ENCODE measurements at places on chromosomes 1 and 21.

DNA sequence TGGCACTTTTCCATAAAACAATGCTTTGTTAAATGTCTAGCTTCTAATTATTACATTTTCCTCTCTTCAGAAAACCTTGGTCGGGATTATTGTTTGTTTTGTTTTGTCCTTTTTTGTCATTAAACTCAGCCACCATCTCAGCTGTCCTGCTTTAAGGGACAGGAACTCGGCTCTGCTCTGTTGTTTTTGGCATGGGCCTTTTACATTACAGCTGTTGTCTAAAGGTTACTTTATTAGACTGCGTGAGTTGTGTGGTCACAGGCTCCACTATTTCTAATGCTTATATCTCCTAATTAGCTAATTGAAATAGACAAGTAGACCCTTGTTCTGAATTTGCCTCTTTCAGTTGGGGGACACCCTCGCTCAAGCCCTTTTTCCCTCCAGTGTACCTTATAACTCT lies 1.6 kb downstream of the PALMD start:
- no peak for DNase-seq

- DNase-seq: no peak
Observed at GRCh38 chr1:62435231-62436038, 1.4 kb upstream of the USP1 start.

DNA sequence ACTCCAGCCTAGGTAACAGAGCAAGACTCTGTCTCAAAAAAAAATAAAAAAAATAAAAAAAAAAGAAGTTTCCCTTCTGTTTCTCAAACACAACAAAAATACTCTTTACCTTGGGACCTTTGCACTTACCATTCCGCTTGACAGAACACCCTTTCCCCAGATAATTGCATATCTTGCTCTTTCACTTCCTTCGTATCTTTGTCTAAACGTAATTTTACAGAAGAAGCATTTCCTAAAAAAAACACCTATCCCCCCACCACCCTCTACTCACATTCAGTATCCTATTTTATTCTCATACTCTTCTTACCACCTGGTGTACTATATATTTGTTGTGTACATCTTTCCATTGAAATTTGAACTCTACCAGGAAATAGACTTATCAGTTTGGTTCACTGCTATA lies 32.7 kb downstream of the ASH1L start:
- DNase-seq: no peak

GRCh38 chr1:92031281-92032110 lies 1.7 kb downstream of the EPHX4 start:
- no peak for DNase-seq

DNA sequence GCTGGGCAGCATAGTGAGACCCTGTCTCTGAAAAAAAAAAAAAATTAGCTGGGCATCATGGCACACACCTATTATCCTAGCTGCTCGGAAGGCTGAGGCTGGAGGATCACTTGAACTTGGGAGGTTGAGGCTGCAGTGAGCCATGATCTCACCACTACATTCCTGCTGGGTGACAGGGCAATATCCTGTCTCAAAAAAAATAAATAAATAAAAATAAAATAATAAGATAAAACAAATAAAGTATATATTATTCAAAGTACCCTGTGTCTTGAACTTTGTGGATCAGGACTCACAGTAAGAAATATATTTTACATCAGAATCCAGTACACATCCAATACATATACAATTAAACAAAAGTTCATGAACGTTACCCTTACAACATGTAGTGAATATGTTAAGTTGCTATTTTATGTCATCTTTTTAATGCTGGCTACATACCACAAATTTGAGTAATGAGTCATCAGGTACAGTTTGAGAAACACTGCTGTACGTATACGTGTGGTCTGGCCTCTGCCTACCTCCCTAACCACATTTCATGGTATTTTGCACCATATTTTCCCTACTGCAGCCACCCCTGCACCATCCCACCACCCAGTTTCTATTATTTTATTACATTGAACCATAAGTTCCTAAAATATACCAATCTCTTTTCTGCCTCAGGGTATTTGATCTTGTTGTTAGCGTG lies 4.4 kb downstream of the NME7 start:
- peak; percentile 41 for DNase-seq

GRCh38 chr1:169590932-169591331 lies 4.7 kb upstream of the F5 start:
- no peak for DNase-seq

DNA sequence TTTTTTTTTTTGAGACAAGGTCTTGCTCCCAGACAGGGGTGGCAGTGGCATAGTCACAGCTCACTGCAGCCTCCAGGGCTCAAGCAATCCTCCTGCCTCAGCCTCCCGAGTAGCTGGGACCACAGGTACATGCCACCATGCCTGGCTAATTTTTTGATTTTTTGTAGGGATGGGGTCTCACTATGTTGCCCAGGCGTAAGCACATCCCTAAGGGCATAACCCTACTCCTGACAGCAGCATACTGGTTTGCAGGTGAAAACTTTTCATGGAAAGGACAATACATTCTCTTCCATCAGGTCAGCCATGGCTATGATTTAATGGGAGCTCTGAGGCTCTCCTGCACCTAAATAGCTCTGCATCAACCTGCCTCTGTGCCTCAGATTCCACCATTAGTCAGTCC lies 29.4 kb downstream of the UBIAD1 start:
- DNase-seq: no peak

DNA sequence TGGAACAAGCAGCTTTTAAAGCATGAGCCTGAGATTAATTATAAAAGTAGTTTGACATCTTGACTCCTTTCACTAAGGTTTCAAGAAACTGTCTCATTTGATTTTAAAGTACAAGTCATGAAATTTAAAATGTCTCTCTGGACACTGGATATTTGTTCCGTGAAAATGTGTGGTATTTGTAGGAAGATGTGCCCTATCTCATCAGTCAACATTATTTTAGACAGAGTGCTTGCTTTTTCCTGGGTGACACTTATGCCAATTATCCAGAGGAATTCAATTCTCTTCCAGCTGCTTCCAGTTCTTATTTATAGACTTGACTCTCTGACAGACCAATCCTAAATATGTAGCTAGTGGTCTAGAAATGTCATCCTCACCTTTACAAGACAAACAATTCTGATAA lies 300.4 kb downstream of the PLA2G4A start:
- DNase-seq: no peak

DNA sequence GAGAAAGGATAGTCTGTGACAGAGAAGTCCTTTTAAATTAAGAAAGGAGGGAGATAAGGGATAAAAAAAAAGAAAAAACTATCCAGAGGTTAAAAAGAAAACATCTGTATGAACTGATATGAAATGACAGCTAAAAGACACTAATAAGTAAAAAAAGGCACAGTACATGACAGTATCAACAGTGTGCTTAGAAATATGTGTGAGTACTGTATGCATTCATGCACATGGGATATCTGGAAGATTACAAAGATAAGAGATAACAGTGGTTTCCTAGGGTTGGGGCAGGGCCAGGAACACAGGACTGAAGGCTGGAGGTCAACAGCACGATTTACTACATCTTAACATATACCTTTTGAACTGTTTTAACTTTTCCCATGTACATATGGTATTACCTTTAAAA lies 13.3 kb downstream of the PTP4A2 start:
- no peak for DNase-seq

DNA sequence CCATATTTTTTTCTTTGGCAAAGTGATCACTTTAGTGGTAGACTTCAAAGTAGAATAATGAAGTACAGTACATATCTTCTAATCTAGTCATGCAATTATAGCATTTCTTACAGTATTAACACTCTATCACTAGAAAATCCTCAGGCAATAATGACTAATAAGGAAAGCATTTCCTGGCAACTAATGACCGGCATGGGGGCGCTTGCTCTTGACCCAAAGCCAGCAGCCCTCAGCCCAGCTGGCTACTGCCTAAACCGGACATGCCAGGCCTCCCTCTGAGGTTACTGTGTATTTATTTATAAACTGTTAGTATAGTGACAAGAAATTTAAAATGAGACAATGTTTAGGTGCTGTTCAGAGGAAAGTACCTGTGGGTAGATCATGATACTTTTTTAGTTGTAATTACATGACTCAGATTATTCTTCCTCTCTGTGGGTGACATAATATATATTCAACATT lies 633.8 kb downstream of the PTPRC start:
- DNase-seq: no peak

DNA sequence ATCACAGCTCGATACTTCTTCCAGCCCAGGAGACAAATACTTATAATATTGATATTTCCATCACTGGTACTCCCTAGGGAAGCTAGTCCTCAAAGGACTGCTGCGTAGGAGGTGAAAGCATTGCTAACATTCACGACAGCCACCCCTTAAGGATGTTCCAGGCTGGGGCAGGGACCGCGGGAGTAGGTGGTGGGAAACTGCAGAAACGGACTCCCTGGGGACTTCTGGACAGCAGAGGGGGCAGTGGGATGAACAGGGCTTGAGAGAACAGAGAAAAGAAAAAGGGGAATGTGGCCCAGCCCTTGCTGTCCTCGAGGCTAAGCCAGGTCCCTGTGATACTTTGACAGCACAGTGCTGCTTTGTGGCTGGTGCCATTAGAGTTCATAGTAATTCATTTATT lies 108.0 kb downstream of the HMGB4 start:
- DNase-seq: no peak

DNA sequence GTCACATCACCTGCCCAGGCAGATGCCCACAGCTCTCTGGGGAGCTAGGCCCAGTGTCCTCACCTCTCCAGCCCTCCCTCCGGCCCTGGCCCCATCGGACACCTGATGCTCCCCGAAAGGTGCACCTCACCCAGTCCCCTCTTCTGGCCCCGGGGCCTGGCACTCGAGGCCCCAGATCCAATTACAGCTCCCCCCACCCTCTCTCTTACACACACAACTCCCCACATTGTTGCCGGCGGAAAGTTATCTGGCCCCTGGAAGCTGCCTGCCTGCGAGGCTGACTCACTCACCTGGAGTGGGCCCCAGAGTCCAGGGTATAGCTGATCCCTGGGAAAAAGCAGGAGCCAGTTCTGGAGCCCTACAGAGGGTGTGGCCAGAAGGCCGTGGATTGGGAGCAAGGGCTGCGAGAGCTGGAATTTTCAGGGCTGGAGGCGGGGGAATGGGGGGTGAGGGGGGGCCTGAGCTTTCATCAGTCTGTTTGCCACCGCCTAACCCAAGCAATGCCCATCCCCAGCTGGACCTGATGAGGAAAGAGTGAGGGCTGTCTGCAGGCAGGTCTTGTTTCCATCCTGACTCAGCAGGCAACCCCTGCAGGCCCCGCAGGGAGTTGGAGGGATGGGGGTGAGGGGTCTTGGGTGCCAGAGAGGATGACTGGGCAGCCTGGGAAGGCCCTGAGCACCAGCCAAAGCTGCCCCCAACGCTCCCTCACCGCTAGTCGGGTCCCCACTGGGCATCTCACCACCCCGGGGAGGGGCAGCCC lies 948 bp downstream of the FBXO2 start:
- no peak for DNase-seq

DNA sequence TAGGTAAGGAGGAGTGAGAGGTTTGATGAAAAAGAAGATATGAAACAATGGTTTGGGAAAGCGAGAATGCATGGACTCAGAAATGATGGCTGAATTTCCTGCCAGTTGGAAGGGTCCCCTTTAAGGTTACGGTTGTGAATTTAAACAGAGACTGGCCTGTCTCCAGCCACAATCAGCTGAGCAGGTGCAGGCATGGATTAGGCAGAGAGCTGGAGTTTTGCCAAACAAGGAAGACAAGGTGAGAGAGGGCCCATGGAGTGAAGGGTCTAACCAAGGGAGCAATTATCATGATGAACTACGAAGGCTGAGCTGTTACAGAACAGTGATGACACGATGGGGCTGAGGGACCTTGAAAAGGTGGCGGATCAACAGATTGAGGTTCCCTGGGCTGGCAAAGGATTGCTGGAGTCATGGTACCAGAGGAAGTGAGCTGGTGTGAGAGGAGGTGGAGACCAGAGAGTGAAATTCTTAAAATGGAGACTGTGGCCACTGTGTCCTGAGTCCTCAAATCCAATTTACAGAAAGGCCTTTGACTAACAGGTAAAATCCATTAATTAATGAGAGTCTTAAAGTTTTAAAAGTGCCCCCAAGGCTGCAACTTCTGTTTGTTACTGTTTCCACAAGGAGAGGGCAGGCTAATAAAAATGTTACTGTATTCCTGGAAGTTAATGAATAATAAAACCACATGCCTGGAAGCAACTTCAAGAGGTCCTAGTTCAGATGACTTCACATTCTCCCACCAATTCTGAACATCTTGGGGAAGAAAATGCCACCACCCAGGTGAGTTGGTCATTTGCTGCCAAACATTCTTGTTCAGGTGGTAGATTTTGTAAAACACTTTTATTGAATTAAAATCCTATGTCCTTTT lies 41.5 kb downstream of the LHX9 start:
- no peak for DNase-seq

DNA sequence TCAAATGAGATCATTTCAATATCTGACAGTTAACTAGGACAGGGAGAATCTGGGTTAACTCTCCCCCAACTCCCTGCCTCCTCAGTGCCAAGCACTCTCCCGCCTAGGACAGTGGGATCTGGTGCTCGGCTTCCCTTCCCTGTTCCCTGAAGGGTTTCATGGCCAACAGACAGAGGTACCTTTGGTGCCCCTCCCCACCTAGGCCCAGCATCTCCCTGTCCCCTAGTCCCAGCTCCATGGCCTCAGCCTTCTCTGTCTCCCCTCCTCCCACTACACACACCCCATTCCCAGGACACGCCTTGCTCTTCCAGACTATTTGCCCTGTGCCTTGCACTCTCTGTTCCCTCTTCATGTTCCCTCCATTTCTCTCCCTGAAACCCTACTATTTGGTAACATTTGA lies 77.1 kb downstream of the CD247 start:
- no peak for DNase-seq

Measured in activated CD4-positive, alpha-beta T cell treated with anti-CD3 and anti-CD28 coated beads, Interleukin-2, amount 50 U/mL, for 48 hours (primary cell).